Fibroblast of upper back skin (primary cell): ENCODE measurements at places on chromosomes 5 and 9.
A peak's percentile ranks its signal among the peaks of the same experiment; 100 is the strongest.

DNA sequence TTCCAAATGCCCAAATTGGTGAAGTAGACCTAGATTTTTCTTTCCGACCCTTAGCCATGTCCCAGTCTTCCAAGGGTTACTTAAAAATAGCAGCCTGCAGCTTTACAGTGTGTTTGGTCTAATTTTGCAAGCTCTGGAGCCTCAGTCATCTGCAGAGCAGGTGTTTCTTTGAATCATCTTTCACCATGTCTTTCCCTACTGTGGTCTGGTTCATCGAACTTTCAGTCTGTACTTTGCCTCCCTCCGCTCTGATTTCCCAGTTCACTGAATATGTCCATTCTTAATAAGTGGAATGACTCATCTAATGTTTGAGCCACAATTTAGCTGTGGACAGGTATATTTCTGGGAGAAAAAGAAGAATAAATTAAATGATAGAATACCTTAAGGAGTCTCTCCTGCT, 1060.7 kb downstream of the EFNA5 start:
- peak; percentile 7 for DNase-seq

GRCh38 chr9:114301798-114302565, 20.9 kb upstream of the ORM1 start:
- no peak for DNase-seq

DNA sequence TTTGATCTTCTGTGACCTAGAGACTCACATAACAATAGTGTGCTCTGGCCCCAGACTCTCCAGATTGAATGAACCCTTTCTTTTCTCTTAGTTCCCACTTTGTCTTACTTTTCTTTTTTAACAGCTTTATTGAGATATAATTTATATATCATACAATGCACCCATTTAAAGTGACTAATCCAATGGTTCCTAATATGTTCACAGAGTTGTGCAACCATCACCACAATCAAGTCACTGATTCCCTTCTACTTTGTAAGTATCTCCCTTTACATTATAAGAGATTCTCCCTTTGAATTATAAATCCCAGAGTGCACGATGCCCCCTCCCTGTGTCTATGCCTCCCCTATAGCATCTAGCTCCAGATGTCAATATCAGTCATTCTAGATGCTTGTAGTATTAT, 172.4 kb downstream of the HINT1 start:
- peak; percentile 28 for DNase-seq

GRCh38 chr5:149371296-149371962, 7.7 kb downstream of the IL17B start:
- DNase-seq, result peak; percentile 55

DNA sequence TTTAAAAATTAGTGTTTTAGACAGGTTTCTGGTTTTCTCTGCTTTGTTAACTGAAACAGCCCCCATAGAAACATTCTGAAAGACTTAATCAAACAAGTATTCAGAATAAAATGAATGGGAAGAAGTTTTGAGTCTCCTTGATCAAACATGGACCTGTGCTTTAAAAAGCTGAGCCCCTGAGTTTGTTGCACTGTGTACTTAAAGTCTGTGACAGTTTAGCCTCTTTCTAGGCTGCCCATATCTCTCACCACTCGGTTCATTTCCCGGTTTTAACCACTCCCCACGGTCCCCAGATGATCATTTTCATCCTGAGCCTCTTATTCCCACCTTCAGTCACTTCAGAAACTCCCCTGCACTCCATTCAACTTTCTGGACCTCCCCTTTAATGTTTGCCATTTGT, 215.9 kb upstream of the DMRT1 start:
- no peak for DNase-seq

DNA sequence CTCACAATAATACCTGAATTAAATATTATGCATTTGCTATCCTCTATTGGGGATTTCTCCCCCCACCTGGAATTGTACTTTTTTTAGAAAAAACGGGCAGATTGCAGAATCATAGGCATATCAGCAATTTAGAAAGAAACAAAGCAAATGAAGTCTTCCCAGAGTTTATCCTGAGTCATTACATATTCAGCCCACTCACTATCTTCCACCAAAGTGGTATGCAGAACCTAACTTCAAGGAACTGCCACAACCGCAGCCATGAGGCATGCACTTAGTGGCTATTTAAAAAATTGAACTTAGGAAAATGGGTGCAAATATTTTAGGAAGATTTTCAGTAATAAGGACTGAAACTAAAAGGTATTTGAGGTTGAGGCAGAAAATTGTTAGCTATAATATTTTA, 48.6 kb downstream of the UBAP1 start:
- peak; percentile 28 for DNase-seq

DNA sequence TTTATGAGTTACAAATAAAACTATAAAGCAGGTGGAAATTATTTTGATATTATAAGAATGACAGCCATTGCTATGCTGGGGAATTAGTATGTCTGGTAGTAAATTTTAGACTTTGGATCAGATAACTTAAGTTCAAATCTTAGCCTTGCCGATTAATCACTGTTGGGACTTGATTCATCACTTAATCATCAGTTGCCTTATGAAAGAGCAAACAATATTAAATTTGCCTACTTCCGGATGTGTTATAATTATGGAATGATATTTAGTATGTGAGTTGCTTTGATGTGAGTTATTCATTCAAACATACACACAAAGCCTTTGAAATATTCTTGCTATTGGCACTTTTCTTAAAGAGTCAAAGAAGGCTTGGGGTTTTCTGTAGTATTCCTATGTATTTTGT, 717.7 kb downstream of the BRINP1 start:
- no peak for DNase-seq

DNA sequence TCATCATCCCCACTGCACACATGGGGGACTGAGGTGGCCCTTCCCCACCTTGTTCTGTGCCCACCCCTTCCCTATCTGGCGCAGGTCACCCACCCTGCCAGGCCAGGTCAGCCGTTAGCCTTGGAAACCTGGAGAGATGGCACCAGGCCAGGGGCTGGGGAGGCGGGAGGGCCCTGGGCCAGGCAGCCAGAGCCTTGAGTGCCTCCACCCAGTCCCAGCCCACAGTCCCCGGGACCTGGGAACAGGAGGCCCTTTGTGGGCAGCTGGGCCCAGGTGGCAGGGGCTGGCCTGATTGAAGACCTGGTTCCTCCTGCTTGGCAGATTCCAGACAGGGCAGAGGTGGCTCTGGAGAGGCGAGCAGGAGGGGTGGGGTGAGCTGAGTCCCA, 70.6 kb downstream of the LRSAM1 start:
- DNase-seq, result no peak

DNA sequence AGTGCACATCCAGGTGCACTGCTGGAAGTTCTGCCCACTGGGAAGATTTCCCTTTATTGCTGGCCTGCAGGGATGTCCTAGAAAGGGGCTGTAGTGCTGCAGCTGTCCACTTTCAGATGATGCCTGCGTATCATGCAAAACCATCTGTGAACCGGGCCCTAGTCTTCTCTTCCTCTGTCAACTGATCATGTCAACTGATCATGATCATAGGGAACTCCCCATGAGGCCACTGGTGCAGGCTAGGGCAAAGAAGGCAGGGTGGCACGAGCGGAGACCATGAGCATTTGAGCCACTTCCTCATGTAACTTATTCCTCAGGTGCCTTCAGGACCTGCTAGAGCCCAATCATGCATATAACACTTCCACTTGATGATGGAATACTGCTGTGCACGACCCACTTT, 4.5 kb upstream of the HSDL2 start:
- no peak for DNase-seq

GRCh38 chr9:92740446-92740961, 24.1 kb downstream of the BICD2 start:
- no peak for DNase-seq

GRCh38 chr9:126915846-126916543, 1.4 kb downstream of the RALGPS1 start:
- DNase-seq, result no peak

DNA sequence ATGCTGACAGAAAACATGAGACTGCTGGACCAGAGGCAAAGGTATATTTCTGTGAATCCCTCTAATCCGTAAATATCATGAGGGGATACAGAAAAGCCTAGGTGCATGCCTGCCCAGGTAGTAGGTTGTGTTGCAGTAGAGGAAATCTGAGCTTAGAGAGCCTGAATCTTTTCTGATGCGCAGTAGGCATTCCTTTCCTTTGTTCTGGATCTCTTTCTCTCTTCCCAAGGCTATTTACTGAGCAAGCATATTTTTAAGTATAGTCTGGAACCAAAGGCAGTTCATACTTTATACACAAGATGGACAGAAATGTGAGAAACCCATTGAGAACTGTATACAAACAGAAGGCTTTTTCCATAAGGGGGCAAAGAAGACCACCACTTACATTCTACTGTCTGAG, 359.3 kb downstream of the TMEM161B start:
- no peak for DNase-seq

DNA sequence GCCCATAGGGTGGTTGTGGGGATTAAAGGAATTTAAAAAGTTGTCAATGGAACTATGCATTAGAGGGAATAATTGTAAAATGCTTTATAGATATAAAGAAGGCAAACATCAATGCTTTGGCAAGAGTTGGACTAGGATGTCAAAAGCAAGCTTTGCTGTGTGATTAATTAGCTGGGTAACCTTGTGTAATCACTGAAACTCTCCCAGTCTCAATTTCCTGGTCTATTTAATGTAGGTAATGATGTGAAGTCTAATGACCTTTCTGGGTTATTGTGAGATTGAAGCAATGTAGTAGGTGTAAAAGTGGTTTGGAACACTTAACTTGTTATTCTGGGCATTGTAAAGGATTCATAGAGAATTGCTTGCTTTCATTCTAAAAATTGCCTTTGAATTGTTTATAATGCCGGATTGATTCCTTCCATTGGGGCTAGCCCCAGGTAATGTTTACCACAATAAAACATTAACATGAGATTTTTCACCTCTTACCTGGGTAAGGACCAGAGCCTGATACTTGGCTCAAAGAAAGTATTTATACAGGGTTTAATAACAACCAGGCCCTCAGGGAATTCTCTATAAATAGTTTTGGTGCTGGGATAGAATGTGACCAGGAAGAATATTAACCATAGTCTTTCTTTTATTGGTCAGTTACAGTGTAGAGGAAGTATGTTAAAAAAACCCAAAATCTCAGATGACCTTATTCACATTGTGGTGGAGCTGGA, 30.0 kb upstream of the CLINT1 start:
- DNase-seq, result no peak
